CD4-positive, alpha-beta T cell treated with Interleukin-1 beta for 1 hour (primary cell): ENCODE measurements at places on chromosomes 1 and 21.

GRCh38 chr1:67372136-67372535 lies 58.1 kb downstream of the SERBP1 start:
- no peak for DNase-seq

- DNase-seq, result no peak
These were observed 76.0 kb upstream of the C1orf105 start for GRCh38 chr1:172344444-172344843.

DNA sequence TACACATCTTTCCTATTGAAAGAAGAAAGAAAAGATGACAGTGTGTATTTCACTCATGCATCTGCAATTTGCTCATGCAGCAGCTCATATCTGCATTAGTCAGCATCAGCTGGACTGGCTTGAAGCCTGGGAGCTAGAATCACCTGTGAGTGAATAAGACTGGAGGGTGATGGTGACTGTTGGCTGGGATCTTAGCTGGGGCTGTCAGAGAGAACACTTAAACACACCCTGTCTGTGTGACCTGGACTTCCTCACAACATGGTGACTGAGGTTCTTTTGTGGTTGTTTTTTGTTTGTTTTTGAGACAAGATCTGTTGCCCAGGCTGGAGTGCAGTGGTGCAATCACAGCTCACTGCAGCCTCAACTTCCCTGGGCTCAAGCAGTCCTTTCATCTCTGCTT lies 24.9 kb downstream of the KLHDC7A start:
- DNase-seq, result no peak

- no peak for DNase-seq
These were observed 116.4 kb downstream of the USH2A start for GRCh38 chr1:216306830-216307229.

GRCh38 chr21:37566790-37567615 lies 200.4 kb downstream of the DYRK1A start:
- DNase-seq, result no peak

DNA sequence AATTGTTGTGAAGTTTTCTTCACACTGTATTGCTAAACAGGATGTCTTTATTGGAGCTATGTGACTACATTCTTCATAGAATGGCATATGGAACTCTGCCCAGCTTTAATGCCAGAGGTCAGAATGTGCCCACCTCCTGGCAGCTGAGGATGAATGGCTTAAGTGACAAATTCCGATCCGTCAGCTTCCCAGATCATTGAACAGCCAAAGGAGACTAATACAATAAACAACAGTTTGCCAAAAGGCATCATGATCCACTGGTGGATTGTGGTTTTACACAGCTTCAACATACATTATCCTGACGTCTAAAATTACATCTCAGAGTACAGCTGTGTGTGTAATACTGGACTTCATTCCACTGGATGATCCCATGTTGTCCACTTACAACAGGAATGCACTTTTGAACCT lies 68.7 kb upstream of the C1orf105 start:
- DNase-seq, result no peak

DNA sequence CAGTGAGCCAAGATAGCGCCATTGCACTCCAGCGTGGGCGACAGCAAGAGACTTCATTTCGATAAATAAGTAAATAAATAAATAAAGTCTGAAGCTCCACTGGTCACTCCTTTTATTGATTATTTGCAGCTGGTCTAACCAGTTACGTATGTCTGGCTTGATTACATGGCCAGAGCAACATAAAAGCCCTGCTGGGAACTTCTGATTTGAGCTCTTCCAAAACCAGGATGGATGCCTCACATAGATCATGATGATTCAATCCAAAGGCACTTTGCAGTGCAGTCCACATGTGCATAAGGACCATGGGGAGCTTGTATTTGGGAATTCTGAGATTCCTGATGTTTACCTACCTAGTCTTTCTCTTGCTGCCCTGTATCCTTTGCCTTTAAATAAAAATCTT lies 24.0 kb downstream of the NSUN4 start:
- DNase-seq, result no peak
